ENCODE measurements at places on chromosomes 5 and 9. TPM values are rescaled to one million over a fixed set of nuclear protein-coding genes. Genes with fewer than 3 reads are reported as not detected.

Gene SMIM32
- not detected for total RNA-seq

Gene ADAMTS12
- total RNA-seq = 1.9 TPM

Gene SLC30A5
- 24.7 TPM for total RNA-seq

Gene LCNL1
- not detected for total RNA-seq

Gene GLDC
- 112 TPM for total RNA-seq

Gene PCDHB14
- total RNA-seq = 0.75 TPM

Gene RASEF
- total RNA-seq = 2.4 TPM

Gene LRRTM2
- total RNA-seq = not detected

Gene RIMOC1
- total RNA-seq = 10.6 TPM

Gene COL23A1
- total RNA-seq = 1.2 TPM

Gene PLK2
- 12.3 TPM for total RNA-seq

GRCh38 chr9:127792417-127793031 is 6.7 kb downstream of the CDK9 start:
- DNase-seq = no peak

- DNase-seq = no peak
These were observed 68.3 kb downstream of the IL6ST start for GRCh38 chr5:55926476-55926875.

- DNase-seq = no peak
These were observed 65.5 kb downstream of the MCTP1 start for GRCh38 chr5:95219411-95219810.

DNA sequence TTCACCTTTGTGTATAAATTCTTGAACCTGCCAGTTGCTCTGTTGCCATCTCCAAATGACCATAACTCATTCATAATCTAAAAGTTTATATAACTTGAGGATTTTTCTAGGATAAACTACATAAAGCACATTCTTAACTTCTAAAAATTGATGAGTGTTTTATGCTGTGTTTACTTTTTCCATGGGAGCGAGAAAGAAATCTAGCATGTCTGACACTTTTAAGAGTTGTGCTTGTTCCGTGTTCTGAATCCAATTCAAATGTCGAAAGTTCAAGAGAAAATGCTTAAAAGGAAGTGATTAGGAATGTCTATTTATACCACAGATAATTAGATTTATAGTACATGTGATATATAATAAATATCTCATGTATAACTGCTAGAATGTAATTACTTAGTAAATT is 154.4 kb downstream of the DEPDC1B start:
- DNase-seq = no peak

DNA sequence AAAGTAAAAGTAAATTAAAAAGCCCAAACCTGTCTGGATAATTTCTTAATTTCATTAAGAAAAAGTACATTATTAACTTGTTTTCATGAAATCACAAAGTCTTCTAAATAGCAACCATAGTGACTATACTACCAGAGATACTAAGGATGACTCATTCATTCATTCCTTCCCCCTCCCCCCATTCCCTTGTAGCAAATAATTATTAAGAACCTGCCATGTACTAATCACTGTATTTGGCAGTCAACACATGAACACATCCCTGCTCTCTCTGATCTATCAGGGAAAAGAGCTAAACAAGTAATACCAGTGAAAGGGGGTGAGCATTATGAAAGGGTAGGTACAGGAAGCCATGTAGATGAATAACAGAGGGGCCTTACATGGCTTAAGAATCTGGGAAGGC is 203.9 kb downstream of the CWC27 start:
- DNase-seq = no peak

GRCh38 chr9:72477930-72478518 is 43.4 kb upstream of the TMC1 start:
- DNase-seq = no peak

DNA sequence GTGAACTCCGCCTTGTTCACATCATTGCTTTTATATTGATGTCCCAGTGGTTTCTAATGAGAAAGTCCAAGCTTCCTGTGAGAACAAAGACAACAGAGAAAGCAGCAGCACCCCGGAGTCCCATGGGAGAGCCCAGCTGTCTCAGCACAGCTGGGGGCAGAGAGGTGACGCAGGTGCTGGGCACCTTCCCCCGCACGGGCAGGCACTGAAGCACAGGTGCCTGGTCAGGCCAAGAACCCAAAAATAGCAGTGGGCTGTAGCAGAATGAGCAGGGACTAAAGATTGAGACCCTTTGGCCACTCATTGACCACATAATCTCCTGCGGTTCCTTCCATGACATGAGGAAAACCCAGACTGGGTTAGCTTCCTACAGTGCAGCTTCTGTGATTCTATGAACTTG is 18.8 kb downstream of the SRD5A1 start:
- DNase-seq = no peak

- DNase-seq = no peak
These were observed 87.5 kb downstream of the GLDC start for GRCh38 chr9:6557883-6558616.

- no peak for DNase-seq
These were observed 459.1 kb downstream of the DMAC1 start for GRCh38 chr9:7340451-7340850.

GRCh38 chr9:73474625-73475024 is 323.0 kb downstream of the ANXA1 start:
- no peak for DNase-seq

DNA sequence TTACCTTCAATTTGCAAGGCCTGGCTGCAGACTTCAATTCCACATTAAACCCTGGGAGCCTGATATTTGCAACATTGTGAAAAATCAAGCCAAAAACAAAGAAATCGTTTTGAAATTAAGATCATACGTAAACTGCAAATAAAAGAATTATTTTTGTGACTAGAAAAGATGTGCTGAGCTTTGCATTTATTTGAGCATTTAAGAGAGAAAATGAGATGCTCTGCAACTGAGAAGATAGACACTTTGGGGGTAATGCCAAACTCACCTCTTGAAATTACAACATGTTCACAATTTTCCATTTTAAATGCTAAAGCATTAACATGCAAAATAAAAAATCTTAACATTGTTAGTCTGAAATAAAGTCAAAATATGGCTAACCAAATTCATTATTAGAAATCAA is 46.6 kb downstream of the CSNK1A1 start:
- DNase-seq = no peak

GRCh38 chr9:130254747-130255630 is 10.6 kb upstream of the HMCN2 start:
- peak; percentile 33 for DNase-seq

DNA sequence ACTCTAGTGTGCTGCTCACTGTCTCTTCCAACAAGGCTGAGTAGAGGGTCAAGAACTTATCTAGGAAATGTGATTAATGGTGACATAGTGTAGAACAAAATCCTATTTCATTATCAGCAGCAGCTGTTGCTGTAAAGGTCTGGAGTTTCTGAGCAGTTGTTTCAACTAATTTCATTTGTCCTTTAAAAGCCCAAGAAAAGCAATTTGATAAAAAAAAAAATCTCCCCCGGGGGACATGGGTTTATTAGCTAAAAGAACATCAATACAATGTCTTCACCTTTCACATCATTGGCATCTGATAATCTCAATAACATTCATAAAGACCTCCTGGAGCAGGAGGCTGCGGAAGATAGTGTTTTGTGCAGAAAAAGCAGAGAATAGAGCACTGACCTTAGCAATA is 468.1 kb downstream of the KCTD16 start:
- DNase-seq = no peak

DNA sequence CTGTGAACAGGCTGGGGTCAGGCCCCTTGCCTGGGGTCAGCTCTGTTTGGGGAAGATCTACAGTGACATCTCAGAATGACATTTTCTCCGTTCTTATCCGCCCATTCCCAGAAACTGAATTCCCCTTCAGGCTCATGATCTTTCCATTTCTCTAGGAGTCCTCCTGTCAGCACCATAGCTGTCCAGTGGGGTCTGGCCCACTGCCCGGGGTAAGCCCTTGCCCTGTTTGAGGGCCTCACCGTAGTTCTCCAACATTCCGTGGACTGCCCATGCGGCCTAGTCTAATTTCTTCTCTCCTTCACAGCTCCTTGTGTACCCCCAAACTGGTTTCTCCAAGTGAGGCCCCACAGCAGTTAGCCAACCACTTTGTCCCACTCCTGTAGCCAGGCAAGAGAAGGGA is 68.4 kb downstream of the ENTREP1 start:
- no peak for DNase-seq

DNA sequence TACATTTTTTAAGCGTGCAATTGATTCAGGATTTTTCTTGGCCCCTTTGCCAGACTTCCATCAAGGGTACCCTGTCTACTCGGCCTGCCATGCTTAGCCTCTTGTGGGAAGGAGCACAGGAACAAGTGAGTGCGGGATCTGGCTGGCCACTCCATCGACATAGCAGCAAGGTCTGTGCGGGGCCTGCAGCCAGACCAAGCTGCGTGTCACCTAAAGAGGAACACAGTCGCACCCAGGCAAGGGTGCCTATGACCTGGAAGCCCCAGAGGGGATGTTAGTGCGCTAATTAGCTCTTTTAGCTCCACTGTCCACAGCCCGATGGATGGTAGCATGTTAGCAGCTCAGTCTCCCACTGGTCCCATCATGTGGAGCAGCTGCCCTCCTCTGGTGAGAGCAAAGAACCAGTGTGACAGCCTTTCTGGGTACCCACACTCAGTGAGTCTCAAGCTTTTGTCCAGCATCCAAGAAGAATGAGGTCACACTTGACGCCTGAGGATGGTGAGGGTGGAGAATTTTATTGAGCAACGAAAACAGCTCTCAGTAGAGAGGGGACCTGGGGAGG is 38.7 kb downstream of the FTMT start:
- DNase-seq = no peak

- peak; percentile 38 for DNase-seq
These were observed 68.6 kb upstream of the RNF130 start for GRCh38 chr5:180140079-180140554.

DNA sequence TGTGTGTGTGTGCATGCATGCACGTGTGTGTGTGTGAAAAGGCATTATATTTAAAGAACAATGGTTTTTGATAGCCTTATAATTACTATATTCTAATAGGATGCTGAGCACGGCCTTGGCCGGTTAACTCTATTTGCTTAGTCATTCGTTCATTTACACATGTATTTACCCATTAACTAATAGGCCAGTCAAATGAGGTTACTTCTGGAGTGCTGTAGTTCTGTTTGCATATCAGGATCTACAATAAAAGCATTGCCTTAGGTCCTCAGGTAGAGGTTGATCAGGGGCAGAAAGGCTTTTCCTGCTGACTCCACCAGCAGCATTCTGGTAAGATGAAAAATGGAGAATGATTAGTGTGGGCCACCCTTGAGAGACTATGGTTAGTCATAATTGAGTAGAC is 219.0 kb downstream of the COMMD10 start:
- no peak for DNase-seq

- DNase-seq = no peak
These were observed 108.0 kb downstream of the STARD4 start for GRCh38 chr5:111404270-111404769.

GRCh38 chr5:96952974-96953730 is 17.3 kb downstream of the LNPEP start:
- no peak for DNase-seq

GRCh38 chr9:20315677-20316076 is 306.6 kb downstream of the MLLT3 start:
- no peak for DNase-seq

GRCh38 chr5:2163940-2164490 is 281.3 kb upstream of the IRX4 start:
- no peak for DNase-seq

DNA sequence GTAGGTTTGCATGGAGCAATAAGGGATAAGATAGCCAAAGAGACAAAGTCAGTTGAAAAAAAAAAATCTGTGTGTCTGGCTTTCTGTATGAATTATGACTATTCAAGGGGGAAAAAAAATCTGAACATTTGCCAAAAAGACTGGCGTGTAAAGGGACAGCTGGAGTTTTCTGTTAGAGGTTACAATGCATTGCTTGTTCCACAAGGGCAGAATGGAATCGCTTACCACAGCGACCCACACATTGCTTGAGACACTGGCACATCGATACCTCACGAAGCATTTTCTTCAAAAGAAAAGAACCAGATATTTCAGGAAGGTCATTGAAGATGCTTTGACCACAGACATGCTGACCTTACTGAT is 327.8 kb downstream of the TMEM167A start:
- no peak for DNase-seq

DNA sequence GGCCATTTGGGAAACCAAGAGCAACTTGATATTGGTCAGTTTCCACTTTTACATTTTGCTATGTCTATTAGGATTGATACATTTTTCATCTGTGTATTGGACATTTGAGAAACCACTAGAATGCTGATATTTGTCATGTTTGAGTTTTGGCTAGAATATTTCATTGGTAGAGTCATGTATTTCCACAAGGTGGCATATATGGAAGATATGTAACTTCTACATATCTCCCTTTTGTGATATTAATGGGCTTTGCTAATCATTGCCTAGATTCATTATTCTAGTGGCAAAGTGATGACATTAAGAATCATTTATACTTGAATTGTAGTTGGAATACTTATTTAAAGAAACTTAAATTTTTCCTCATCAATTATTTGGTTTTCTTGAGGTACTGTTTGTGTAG is 692.9 kb upstream of the EDIL3 start:
- DNase-seq = no peak

DNA sequence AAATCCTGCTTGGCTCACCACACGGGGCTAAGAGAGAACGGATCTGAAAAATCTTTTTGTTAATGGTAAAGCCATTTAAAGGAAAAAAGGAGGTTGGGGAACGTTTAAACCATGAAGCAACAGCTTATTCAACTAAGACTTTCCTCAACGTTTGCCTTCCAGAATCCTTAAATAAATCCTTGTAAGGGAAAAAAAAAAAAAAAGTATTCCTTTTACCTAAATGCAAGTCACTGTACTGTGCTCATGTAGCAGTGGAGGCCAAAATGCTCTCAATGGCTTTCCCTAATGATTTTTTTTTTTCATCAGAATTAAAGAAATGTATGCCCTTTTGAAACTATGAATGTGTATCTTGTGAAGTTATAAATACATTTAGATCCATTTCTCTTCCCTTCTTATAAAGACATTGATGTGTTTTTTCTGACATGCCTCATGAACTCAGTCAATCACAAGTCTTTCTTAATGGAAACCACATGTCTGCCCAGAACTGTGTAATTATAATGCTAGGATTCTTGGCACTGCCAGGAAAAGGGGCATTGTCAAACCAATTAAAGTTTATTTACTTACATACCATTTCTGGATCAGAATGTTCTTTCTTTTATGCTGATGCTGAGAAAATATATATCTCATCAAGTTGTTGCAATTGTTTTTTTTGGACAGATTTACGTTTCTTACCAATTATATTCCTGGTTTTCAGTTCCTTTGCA is 107.5 kb downstream of the EBF1 start:
- no peak for DNase-seq

- no peak for DNase-seq
These were observed 231.8 kb downstream of the PIK3R1 start for GRCh38 chr5:68447136-68447929.

- DNase-seq = no peak
These were observed 57.6 kb downstream of the KIF24 start for GRCh38 chr9:34271265-34272006.

- no peak for DNase-seq
These were observed 74.6 kb downstream of the SNX24 start for GRCh38 chr5:122919969-122920368.
